Vein endothelial cell (primary cell): ENCODE measurements at places on chromosomes 5 and 9. TPM values are rescaled to one million over a fixed set of nuclear protein-coding genes. Genes with fewer than 3 reads are reported as not detected.

The ISOC1 gene
- 9.5 and 12.5 TPM in 2 replicates for total RNA-seq

The INSL4 gene
- total RNA-seq = not detected in 2 replicates

The CATSPER3 gene
- under 0.01 TPM in 1 of 2 replicates, not detected in the other for total RNA-seq

The TMOD1 gene
- total RNA-seq = 1.1 and 2.0 TPM in 2 replicates

The DND1 gene
- total RNA-seq = 0.38 TPM in 1 of 2 replicates, not detected in the other

The ORM2 gene
- not detected in 2 replicates for total RNA-seq

The CCNO gene
- total RNA-seq = 0.33 and 0.48 TPM in 2 replicates

The GOLM1 gene
- 49.9 and 56.5 TPM in 2 replicates for total RNA-seq

The IGIP gene
- total RNA-seq = 4.9 and 5.3 TPM in 2 replicates

The SLC34A3 gene
- total RNA-seq = not detected in 2 replicates

The FOXD4L4 gene
- total RNA-seq = 0.19 and 0.33 TPM in 2 replicates

The DENND4C gene
- 65.7 and 76.2 TPM in 2 replicates for total RNA-seq

The FER gene
- total RNA-seq = 20.6 and 21.8 TPM in 2 replicates

The SERF1A gene
- 13.7 and 19.3 TPM in 2 replicates for total RNA-seq

The SLC34A1 gene
- not detected in 2 replicates for total RNA-seq

The ABO gene
- 0.10 TPM in 1 of 2 replicates, not detected in the other for total RNA-seq

The TMEM215 gene
- under 0.01 TPM in 1 of 2 replicates, not detected in the other for total RNA-seq

The POU5F2 gene
- 2.0 and 2.2 TPM in 2 replicates for total RNA-seq

The SPATA31A3 gene
- not detected in 2 replicates for total RNA-seq

The FGF1 gene
- under 0.01 and 0.98 TPM in 2 replicates for total RNA-seq

The NXNL2 gene
- not detected in 2 replicates for total RNA-seq

The PCDHGA4 gene
- 6.3 and 9.1 TPM in 2 replicates for total RNA-seq

The NTRK2 gene
- under 0.01 and 0.10 TPM in 2 replicates for total RNA-seq

The IL3 gene
- total RNA-seq = not detected in 2 replicates

The SLCO6A1 gene
- not detected in 2 replicates for total RNA-seq

The PCDH12 gene
- total RNA-seq = 32.7 and 55.6 TPM in 2 replicates

The SPINK4 gene
- total RNA-seq = not detected in 2 replicates

The OLFML2A gene
- 1.1 and 3.3 TPM in 2 replicates for total RNA-seq

The TRMO gene
- 14.5 and 15.0 TPM in 2 replicates for total RNA-seq
